ENCODE measurements at places on chromosomes 16 and 17.

DNA sequence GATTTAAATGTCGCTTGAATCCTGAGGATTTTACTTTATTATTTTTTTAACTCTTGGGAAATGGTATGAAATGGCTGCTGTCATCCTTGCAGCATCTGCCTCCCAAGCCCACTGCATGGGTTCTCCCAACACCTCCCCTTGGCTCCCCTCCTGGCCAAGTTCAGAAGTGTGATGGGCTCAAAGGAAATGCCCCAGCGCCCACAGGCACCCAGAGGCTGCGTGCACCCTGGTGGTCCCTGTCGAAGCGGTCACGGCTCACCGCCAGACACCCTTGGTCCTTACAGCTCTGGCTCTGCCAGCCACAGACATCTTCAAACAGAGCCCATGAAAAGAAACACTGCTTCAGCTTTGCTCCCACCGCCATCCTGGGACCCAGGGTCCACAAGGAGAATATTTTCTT is 334.7 kb downstream of the SOX9 start:
- DNase-seq, result no peak

GRCh38 chr16:27401768-27402568 is at the start of gene IL21R:
Gene IL21R (plus strand): TSS chr16:27402174. CDS start chr16:27430072, 27,898 bp downstream.
- DNase-seq, result no peak

DNA sequence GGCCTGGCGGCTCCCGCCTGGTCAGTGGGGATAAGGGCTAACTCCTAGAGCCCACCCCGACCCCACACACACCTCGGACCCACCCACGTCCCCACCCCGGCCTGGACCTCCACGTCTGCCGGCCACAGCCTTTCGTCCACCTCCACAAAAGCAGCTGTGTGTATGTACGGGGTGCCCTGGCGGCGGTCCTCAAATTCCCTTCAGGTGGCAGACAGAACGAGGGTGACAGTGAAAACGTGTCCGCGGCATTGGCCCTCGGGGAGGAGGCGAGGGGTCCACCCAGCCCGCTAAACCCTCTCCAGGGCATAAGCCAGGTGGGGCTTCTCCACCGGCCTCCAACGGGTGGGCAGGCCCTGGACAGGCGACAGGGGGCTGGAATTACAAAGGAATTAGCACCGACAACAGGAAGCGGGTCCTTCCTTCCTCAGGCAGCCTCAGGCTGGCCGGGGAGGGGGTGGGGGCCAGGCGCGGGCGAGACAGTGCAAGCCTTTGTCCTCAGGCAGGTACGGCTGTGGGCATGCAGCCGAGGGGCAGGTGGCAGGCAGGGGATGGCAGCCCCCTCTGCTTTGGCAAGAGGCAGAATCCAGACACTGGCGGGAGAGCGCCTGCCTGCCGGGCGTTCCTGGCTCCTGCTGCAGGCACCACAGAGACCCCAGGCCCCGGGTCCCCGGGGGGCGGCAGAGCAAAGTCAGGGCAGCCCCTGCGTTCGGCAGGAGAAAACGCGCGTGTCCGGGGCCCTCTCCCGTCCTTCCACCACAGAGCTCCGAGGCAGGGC is 12.3 kb upstream of the PITPNA start:
- no peak for DNase-seq

DNA sequence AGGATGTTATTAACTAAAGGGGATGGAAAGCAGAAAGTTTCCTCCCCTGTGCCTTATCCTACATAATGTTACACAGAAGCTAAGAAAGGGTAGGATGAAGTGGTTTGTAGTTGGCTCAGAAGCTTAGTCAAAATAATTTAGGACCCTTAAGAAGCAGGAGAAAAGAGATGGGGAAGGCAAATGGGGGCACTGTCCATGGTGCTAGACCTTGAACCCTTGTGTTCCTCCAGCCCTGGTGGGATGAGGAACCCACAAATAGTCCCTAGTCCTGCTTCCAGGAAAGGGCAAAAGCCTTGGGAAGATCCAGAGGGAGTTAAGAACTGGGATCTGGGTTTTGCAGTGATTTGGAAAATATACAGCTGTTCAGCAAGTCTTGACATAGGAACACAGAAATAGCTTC is 54.5 kb downstream of the SLC5A11 start:
- DNase-seq, result no peak

DNA sequence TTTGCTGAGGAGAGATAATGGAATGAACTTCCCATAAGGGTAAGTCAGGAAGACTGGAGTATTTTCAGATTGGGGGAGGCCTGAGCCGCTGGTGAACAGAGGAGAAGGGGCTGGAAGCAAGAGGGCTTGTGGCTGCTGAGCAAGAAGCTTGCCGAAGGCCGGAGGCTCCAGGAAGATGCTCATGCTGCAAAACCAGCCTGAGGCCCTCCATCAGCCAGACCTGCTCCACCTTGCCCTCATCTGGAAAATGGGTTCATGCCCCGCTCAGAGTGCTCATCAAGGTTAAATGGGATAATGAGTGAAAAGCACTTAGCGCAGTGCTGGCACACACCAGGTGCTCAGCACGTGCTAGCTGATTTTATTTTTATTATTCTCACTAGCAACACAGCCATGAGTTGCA is 5.5 kb upstream of the ASGR1 start:
- DNase-seq, result no peak

GRCh38 chr17:39094607-39095308 is 56.7 kb downstream of the PLXDC1 start:
- DNase-seq, result no peak

- no peak for DNase-seq
Observed at GRCh38 chr17:62163847-62164246, 98.8 kb upstream of the MED13 start.

DNA sequence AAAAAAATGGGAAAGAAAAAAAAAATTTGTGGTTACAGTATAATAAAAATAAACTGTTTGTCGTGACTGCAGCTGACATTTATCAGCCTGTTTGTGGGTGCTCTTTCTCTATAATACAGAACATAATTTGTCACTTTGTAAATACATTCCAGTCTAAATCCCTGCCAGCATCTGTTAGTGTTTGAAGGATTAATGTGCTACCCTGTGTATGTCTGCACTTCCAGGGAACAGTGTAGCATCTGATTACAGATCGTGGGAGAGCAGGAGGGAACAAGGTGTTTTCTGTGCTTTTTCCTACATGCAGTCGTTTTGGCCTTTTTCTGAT is 265.1 kb downstream of the WWOX start:
- peak; percentile 1 for DNase-seq

GRCh38 chr17:73785496-73785895 is 141.3 kb upstream of the SDK2 start:
- DNase-seq, result no peak

GRCh38 chr17:51647826-51648225 is 387.5 kb downstream of the UTP18 start:
- DNase-seq, result no peak

DNA sequence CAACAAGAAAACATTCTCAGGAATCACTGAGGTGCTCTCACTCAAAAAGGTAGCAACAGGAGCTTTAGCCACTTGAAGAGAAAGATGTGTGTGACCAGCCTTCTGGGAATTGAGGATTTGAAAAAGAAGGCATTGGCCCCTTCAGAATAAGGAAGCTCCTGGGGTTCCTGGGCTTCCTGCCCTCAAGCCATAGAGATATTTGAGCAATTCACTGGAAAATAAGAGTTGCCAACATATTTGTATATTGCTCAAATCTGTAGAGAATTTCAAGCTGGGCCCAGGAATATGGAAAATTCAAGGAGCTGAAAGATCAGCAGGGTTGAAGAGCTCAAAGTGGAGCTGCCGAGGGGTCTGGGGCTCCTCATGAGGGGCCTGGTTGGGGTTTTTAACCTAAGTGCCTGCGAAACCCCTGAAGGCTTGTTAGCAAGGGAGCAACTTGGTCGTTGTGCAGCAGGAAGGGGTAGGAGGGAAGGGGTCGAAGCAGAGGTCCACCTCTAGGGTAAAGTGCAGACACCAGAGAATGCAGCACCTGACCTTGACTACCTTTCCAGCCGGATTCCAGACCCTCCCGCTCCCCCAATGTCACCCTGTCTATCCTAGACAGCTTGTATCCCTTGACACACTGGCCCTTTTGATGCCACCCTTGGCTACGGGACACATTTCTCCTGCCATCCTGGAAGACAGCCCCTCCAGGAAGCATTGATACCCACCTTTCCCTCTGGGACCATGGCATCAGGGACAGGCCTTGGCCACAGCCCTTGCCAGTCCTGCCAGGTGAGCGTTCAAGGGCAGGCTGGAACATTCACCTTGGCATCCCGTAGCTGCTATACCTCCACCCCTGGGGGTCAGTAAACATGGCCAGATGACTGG is 67.6 kb upstream of the SREBF1 start:
- no peak for DNase-seq

DNA sequence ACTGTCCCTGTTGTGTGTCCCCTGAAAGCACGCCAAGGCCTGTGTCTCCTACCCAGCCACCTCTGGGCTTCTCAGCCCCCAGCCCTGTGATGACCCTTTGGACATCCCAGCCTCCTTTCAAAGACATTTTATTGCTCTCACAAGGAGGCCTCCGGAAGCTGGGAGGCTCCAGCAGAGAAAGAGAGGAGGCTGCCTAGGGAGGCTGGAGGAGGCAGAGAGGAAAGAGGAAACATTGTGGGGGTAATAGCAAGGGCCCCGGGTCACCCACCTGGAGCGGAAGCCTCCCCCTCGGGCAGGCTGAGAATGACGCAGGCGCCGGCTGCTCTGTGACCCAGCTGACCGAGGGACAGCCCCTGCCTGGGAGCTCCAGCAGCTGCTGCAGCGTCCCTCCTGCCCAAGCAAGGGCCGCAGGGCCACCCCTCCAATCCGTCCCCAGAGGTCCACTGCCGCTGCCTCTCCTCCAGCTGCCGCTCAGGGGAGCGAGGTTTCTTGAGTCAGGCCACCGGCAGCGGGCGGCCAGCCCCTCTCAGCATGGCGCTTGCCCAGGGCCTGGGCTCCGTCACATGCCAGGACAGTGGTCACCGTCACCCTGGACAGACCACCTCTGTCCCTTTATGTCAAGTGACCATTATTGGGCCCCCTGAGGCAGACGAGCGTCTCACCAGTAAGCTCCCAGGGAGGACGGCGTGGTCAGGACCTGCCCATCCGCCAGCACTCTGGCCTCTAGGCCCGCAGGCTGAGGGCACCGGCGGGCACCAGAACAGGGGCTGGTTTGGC is 29.3 kb downstream of the ACTG1 start:
- DNase-seq, result no peak

DNA sequence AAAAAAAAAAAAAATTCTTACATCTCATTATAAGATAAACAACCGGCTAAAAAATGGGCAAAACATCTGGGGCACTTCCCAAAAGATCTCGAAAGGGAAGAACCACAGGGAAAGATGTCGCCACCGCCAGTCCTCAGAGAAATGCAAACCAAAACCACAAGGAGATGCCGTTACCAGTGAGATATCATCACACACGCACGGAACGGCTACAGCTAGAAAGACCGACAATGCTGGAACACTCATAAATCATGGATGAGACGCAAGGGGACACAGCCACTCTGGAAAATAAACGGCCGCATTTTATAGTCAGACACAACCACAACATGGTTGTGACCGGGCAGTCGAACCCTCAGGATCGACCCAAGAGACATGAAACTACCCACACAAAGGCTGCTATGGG is 24.5 kb downstream of the WDR45B start:
- no peak for DNase-seq

- DNase-seq, result peak; percentile 80
Observed at GRCh38 chr17:16398270-16399267, 16.8 kb upstream of the TRPV2 start.

GRCh38 chr16:58035356-58036170 is 10.0 kb downstream of the MMP15 start:
- DNase-seq, result no peak

- DNase-seq, result no peak
Observed at GRCh38 chr17:21061971-21062526, 19.2 kb upstream of the USP22 start.

DNA sequence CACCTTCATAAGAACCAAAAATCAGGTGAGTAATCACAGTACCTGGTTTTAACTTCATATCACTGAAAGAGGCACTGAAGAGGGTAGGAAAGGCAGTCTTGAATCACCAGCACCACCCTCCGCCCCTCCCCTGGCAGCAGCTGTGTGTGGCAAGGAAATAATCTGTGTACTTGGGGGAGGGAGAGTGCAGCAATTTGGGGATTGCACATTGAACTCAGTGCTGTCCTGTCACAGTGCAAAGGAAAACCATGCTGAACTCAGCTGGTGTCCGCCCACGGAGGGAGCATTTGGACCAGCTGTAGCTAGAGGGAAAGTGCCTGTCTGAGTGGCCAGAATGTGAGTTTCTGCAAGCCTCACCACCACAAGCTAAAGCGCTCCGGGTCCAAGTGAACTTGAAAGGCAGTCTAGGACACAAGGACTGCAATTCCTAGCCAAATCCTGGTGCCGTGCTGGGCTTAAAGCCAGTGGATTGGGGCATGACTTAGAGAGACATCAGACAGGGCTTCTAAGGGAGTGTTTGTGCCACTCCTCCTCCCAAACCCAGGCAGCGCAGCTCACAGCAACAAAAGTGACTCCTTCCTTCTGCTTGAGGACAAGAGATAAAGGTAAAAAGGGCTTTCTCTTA is 39.7 kb upstream of the ALDH3A1 start:
- no peak for DNase-seq

GRCh38 chr17:72955391-72956140 is 136.9 kb downstream of the SLC39A11 start:
- DNase-seq, result no peak

GRCh38 chr17:77471984-77472461 is 331.3 kb downstream of the SEC14L1 start:
- no peak for DNase-seq

- DNase-seq, result no peak
Observed at GRCh38 chr17:30379903-30380381, 1.2 kb downstream of the CPD start.

GRCh38 chr16:28820016-28820415 is 2.8 kb upstream of the ATXN2L start:
- peak; percentile 82 for DNase-seq

DNA sequence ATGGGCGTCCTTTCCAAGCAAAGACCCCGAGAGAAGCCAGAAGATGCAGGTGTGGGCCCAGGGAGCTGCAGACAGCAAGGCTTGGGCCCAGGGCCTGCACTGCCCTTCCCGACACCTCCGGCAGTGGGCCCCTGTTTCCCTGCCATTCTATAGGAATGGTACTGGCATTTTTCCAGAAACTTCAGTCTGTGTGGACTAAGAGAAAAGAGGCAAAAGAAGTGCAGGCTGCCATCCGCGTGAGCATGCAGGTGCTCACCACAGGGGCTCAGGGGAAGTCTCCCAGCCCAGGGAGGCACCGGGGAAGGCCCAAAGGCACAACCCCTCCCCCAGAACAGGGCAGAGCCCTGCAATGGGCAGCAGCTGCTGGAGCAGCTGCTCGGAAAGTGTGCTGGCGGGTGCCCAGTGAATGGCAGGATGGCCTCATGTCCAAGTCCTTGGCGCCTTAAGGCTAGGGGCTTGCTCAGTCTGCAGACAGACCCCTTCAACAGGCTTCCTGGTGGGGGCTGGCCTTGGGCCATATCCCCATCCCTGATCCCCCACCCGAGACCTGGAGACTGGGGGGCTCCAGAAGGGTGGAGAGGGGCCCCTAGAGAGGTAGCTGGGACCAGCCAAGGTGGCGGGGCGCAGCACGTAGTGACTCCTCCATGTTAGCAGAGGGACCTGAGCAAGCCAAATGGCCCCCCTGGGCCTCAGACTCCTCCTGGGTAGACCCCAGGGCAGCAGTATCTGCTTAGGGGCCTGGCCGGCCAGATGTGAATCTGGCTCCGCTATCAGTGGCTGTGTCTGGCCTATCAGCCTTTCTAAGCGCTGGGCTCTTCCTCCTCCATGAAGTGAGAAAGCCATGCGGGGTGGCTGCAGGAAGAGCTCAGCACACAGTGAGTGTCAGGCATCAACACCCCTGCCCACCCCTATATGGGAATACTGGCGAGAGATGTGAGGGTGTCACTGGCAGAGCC is 6.7 kb upstream of the TPPP3 start:
- DNase-seq, result no peak

- peak; percentile 33 for DNase-seq
Observed at GRCh38 chr17:27245230-27245696, 48.7 kb upstream of the WSB1 start.

- peak; percentile 66 for DNase-seq
Observed at GRCh38 chr17:11935734-11936406, 61.4 kb downstream of the ZNF18 start.

Measured in hematopoietic multipotent progenitor cell treated with erythropoietin and hydrocortisone succinate and interleukin-3 and kit ligand, for 15 days (in vitro differentiated cells).